Brain (organoid and tissue), 16 donors: ENCODE measurements at places on chromosomes 3 and 15. TPM values are rescaled to one million over a fixed set of nuclear protein-coding genes. Genes with fewer than 3 reads are reported as not detected.

Gene CACNA2D2
- 3.0 TPM for polyA plus RNA-seq

Gene GOLGA6D
- polyA plus RNA-seq, result not detected

- DNase-seq, result no peak
Observed at GRCh38 chr3:157573780-157574378, 70.7 kb upstream of the VEPH1 start.

GRCh38 chr15:77620960-77621647 is 11.6 kb downstream of the LINGO1 start:
- no peak for DNase-seq

Gene RPS17
- 2,070 TPM for polyA plus RNA-seq

GRCh38 chr3:174000675-174001074 is 603.1 kb downstream of the NLGN1 start:
- no peak for DNase-seq

GRCh38 chr3:188151438-188151837 is 2.5 kb upstream of the LPP start:
- no peak for DNase-seq

DNA sequence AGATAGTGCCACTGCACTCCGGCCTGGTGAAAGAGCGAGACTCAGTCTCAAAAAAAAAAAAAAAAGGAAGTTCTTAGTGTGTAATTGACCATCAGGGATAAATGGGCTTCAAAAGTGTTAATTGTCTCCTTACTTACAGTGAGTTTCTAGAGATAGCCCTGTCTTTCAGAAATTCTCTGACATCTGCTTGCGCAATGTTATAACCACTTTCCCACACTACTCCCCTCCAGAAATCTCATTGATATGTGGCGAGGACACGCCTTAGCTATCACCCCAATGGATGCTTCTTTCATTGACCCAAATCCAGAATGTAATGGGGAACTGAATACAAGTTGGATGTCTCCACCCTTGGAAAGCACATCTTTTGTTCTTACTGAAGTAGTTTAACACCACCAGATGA is 70.9 kb downstream of the GMPS start:
- DNase-seq, result no peak

DNA sequence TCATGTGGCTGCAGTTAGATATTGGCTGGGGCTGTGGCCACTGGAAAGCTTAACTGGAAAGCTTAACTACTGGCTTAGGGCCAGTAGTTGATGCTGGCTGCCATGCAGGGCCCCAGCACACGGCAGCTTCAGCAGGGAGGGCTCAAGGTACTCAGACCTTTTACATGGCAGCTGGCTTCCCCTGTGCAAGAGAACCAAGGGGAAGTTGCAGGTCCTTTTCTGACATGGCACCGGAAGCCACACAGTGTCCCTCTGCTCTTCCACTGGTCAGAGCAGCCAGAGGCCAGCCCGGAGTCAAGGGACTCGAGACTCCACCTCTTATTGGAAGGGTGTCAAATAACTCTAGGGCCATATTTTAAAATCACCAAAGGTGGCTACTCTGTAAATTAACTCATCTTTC is 24.5 kb downstream of the CCR9 start:
- no peak for DNase-seq

- DNase-seq, result no peak
Observed at GRCh38 chr3:194150252-194150934, 14.4 kb downstream of the HES1 start.

Gene ASB14
- polyA plus RNA-seq, result not detected
